ENCODE measurements at places on chromosomes 12 and 14. TPM values are rescaled to one million over a fixed set of nuclear protein-coding genes. Genes with fewer than 3 reads are reported as not detected.

GLIPR1L1 gene
- not detected for total RNA-seq

ZNF268 gene
- 19.3 TPM for total RNA-seq

KERA gene
- not detected for total RNA-seq

C12orf75 gene
- total RNA-seq, result 238 TPM

GPR137C gene
- total RNA-seq, result 2.3 TPM

RFC5 gene
- total RNA-seq, result 47.5 TPM

SOX5 gene
- 2.4 TPM for total RNA-seq

FAM181A gene
- not detected for total RNA-seq

HOXC10 gene
- 7.5 TPM for total RNA-seq
